ENCODE measurements at places on chromosomes 5 and 9.

DNA sequence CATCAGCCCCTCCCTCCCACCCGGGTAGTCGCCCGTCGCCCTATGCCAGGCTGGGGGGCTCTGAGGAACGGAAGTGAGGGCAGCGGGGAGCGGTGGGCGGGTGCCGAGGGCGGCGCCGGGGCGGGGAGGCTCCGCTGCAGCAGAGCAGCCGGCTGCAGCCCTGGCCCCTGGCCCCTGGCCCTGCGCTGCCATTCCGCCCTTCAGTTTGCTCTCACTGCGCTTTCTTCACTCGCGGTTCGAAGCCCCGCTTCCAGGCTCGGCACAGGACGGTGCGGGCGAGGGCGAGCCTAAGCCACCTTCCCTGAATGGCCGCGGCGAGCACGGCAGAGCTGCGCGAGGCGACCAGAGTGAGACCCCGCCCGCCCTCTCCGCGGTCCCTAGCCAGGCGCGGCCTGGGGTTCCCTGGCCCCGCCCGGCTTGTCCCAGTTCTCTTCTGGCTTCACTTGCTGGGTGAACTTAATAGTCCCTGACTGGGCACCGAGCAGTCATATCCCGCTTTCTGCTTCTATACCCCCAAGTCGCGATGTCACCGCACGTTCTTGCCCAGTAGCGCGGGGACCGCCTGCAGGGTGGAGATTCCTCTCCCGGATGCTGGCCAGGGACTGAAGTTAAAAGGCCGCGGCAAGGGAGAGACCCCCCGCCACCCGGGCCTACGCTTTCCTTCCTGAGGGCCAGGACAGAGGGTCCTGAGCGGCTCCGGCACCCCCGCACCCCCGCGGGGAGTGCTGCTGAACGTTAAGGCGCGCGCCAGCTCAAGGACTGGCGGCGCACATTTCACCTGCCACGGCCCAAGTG lies 623 bp upstream of the TRIM36 start:
- DNase-seq = no peak

- DNase-seq = no peak
These were observed 15.0 kb downstream of the NAIF1 start for GRCh38 chr9:128051932-128052709.

GRCh38 chr9:68896486-68896885 lies 117.4 kb downstream of the PRKACG start:
- no peak for DNase-seq

GRCh38 chr5:17944046-17944445 lies 309.8 kb downstream of the TAF11L14 start:
- DNase-seq = no peak

DNA sequence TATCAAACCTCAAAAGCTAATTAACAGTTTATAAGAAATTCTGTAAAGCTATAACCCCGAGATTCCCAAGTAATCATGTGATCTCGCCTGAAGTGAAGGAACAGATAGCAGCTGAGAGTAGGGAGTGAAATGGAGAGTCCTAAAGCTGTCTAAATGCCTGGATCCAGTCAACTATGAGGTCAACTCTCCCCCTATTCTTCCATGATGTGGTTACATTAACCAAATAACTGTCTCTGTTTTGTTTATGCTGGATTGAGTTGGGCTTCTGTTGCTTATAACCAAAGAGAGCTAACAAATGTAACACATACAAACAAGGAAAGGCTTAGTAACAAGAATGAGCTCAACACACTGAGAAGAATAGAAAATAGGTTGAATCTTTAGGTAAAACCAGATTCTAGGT lies 41.6 kb downstream of the GKAP1 start:
- no peak for DNase-seq

GRCh38 chr9:16954040-16954439 lies 83.6 kb upstream of the BNC2 start:
- no peak for DNase-seq

DNA sequence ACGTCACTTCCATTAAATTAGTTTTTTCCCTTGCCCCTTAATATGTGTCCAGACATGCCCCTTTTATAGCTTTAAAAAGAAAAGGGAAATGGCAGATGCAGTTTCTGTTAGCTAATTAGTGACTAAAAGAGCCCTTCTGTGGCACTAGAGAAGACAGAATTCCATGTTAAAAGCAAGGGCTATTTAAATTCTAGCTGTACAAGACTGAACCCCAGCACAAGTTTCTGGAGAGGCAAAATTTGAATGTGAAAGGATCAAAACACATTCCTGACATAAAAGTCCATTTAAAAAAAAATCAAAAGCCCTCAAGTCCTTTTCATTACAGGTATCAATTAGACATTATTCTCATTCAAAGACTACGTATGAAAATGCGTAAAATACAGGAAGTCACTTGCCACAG lies 78.7 kb downstream of the HAPLN1 start:
- no peak for DNase-seq

GRCh38 chr5:137217599-137218200 lies 281.4 kb downstream of the SPOCK1 start:
- no peak for DNase-seq

DNA sequence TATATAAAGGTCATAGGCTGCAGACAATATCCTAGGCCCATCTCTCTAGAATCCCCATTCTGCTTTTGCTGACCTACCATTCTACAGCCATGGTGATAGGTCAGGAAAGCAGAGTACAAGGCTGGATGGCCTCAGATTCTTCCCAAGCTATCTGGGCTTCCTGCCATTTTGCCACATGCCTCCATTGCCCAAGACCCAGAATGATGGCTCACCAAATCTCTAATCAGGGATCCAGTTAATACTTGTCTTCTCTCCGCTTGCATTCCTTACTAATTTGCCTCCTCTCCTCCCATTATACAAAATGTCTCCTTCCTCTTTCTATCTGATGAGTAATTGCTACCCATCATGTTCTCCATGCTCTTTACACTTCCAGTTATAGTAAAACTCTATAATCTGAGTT lies 22.7 kb upstream of the NDUFS4 start:
- DNase-seq = no peak
